DMS153 (cell line): ENCODE measurements at places on chromosomes 4 and X.

- DNase-seq = no peak
Measured at GRCh38 chr4:163920426-163920825, 425.9 kb downstream of the TMA16 start.

GRCh38 chr4:123350191-123350544, 46.4 kb upstream of the SPRY1 start:
- DNase-seq = peak; percentile 33

- DNase-seq = no peak
Measured at GRCh38 chr4:155610143-155610542, 56.5 kb upstream of the GUCY1A1 start.

DNA sequence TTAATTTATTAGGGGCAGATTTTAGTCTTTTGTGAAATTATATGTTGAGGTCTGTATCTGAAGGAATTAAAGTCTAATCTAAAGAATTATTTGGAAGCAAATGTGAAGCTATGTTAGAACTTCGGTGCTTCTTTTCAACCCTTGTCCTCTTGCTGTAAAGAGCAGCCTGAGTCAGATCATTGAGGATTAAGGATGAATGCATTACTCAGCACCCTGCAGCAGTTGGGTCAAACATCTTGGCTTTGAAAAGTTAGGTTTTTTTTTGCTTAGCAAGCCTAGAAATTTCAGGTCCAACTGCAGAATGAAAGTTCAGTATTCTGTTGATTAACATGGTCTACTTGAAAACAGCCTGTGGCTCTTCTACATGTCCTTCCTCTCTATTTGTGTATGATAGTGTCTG, 57.6 kb downstream of the SLC4A4 start:
- no peak for DNase-seq

- no peak for DNase-seq
Measured at GRCh38 chr4:153401501-153401900, 57.0 kb downstream of the MND1 start.

DNA sequence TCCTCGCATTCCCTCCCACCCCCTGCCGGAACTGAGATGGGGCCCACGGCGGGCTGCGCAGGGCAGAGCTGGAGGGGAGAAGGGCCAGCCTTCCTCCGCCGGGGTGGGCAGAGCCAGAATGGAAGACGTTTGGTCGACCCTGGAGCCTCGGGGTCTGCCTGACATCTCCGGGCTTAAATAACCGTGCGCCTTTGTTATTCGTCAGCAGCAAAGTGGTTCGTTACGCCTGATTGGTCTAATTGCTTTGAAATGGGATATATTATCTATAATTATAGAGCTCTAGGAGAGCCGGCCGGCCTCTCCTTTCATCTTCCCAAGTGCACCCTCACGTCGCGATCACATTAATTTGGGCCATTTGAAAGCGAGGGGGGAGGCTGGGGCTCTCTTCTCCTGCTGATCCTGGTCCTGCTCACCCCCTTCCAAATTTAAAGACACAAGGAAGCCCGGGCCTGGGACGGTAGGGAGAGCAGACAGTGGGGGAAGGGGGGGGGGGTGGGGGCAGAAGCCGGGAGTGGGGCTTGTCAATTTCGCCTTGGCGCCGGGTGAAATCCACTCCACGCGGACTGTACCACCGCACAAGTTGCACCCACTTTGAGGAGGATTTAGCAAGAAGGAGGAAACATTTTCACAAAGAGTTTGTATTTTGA, 4.7 kb upstream of the MSX1 start:
- DNase-seq = no peak

DNA sequence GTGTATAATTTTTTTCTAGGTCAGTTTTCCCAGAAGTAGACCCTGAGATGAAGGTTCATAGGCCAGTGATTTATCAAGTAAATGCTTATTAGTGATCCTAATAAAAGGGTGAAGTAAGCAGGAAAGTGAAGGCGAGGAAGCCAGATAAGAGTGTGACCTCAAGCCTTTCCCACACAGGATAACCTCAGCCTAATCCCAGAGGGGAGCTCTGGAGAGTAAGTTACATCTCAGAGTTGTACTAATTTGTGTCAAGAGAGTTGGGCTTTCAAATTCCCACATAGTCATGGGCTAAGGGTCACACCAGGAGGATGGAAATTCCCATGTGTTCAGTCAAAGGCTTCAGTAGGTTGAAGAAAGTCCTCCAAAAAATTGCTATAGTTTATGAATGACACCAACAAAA, 191.4 kb downstream of the ADGRA3 start:
- no peak for DNase-seq

- no peak for DNase-seq
Measured at GRCh38 chr4:16225863-16226815, at the start of gene TAPT1. TAPT1 (minus strand) TSS chr4:16226471; CDS start chr4:16226457, 14 bp downstream.
